ENCODE measurements at places on chromosomes 4 and X.

DNA sequence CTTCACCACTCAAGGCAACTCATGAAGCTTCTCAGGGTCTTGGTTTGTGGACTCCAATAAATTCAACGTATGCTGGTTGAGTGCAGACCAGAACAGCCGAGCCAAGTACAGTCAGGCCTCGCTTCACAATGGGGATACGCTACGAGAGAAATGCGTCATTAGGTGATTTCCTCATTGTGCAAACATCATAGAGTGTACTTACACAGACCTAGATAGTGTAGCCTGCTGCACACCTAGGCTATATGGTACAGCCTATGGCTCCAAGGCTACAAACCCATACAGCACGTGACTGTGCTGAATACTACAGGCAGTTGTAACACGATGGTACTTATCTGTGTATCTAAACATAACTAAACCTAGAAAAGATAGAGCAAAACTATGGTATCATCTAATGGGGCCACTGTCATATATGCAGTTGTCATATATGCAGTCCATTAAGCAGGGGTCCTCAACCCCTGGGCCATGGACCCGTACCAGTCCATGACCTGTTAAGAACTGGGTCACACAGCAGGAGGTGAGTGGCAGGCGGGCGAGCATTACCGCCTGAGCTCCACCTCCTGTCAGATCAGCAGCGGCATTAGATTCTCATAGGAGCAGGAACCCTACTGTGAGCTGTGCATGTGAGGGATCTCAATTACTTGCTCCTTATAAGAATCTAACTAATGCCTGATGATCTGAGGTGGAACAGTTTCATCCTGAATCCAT, 31.5 kb downstream of the RTL5 start:
- H3K27me3 ChIP-seq: no peaks in the 10 kb centered on the region
- peak overlapping the region; percentile 59 for H3K4me3 ChIP-seq
- no peaks in the 10 kb centered on the region for H3K36me3 ChIP-seq
- peaks cover 53% of the 10 kb centered on the region for H3K4me1 ChIP-seq
- DNase-seq: no peak

DNA sequence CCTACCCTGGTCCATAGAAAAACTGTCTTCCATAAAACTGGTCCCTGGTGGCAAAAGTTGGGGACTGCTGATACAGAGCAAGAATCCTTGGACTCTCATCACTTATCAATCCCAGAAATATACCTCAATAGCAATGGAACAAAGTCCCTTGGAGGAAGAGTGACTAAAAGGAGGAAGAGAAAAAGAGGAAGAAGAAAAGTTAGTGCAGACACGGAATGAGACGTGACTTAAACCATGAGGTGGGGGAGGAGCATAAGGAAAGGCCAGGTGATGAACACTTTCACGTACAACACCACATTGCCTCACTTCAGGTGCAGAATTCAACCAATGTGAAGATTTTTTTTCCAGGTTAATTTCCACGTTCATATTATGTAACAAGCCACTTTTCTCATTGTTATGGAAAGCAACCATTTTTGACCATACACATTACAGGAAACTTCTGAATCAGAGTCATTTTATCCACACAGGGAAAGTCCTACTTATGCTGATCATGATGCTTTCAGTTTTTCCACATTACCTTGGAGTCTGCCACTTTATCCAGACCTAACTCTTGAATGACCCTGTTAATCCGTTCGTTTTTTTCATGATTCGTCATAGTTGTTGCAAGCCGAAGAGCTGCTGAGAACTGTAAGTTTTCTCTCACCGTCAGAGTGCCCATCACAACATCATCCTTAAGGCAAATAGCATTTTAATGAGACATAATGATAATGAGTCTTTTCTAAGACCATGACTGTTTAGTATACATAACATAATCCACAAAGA, 27.7 kb downstream of the ABCG2 start:
- H3K27me3 ChIP-seq: no peaks in the 10 kb centered on the region
- no peaks in the 10 kb centered on the region for H3K4me1 ChIP-seq
- H3K4me3 ChIP-seq: no peak overlapping the region
- no peaks in the 10 kb centered on the region for H3K36me3 ChIP-seq
- H3K27ac ChIP-seq: no peak overlapping the region

DNA sequence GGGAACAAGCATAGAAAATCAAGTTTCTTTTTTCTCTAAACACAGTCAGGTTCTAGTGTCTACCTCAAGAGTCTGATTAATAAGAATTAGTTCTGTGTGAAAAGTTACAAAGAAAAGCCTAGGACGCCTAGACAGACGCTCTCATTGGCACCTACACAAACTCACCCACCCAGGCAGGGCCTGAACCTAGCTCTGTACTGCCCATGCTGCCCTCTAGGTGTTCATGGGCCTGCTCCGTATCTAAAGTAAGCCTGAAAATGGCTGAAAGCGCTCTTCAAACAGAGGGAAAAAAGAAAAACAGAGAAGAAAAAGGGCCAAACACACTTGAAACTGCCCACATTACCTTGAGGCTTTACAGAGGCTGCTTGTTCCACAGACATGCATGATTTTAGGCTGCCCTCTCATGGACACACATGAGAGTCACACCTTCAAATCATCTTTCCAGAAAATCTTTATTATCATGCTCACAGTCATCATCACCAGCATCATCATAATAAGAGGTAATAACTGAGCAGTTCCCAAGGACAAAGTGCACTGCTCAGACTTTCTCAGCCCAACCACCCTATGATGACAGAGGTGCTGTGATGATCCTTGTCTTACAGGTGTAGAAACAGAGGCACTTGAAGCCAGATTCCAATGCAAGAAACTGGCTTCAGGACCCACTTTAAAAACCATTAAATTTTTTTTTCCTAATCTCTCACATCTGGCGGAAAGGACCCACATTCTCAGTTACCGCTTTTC, 49.6 kb downstream of the MAP7D2 start:
- no peak for DNase-seq
- H3K4me1 ChIP-seq: no peaks in the 10 kb centered on the region
- no peak overlapping the region for H3K4me3 ChIP-seq
- H3K36me3 ChIP-seq: no peaks in the 10 kb centered on the region
- H3K27me3 ChIP-seq: no peaks in the 10 kb centered on the region
- no peak overlapping the region for H3K27ac ChIP-seq

- DNase-seq: no peak
Measured at GRCh38 chrX:129701624-129702069, 37.1 kb upstream of the XPNPEP2 start.

Data from naive thymus-derived CD4-positive, alpha-beta T cell (primary cell).